ENCODE measurements at places on chromosomes 16 and 17. TPM values are rescaled to one million over a fixed set of nuclear protein-coding genes. Genes with fewer than 3 reads are reported as not detected.

KRTAP9-8 gene
- not detected for total RNA-seq

IGSF6 gene
- total RNA-seq: 0.91 TPM

DNA sequence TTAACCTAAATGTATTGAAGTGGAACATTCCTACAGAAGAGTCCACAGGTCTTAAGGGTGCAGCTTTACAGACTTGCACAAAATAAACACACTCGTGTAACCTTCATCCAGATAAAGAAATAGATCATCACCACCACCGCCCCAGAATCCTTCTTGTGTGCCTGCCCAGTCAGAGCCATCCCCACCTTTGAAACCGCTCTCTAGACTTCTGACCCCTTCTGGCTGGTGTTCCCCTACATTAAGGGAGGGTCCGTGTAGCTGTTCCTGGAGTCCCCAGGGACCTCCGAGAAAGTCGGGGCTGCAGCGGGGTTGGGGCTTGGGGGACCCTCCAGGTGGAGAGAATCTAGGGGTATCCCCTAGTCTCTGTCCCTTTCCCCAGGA, 9.4 kb downstream of the TBX4 start:
- H3K4me3 ChIP-seq: no peak overlapping the region
- H3K36me3 ChIP-seq: no peaks in the 10 kb centered on the region
- no peaks in the 10 kb centered on the region for H3K27me3 ChIP-seq
- H3K27ac ChIP-seq: no peak overlapping the region
- H3K4me1 ChIP-seq: peaks cover 3% of the 10 kb centered on the region

HMOX2 gene
- 26.9 TPM for total RNA-seq

CPHXL2 gene
- not detected for total RNA-seq

GRCh38 chr17:4229627-4230541, 33.9 kb downstream of the ANKFY1 start:
- peak; percentile 71 for DNase-seq
- H3K27me3 ChIP-seq: no peaks in the 10 kb centered on the region
- H3K36me3 ChIP-seq: no peaks in the 10 kb centered on the region
- H3K4me3 ChIP-seq: no peak overlapping the region

DNA sequence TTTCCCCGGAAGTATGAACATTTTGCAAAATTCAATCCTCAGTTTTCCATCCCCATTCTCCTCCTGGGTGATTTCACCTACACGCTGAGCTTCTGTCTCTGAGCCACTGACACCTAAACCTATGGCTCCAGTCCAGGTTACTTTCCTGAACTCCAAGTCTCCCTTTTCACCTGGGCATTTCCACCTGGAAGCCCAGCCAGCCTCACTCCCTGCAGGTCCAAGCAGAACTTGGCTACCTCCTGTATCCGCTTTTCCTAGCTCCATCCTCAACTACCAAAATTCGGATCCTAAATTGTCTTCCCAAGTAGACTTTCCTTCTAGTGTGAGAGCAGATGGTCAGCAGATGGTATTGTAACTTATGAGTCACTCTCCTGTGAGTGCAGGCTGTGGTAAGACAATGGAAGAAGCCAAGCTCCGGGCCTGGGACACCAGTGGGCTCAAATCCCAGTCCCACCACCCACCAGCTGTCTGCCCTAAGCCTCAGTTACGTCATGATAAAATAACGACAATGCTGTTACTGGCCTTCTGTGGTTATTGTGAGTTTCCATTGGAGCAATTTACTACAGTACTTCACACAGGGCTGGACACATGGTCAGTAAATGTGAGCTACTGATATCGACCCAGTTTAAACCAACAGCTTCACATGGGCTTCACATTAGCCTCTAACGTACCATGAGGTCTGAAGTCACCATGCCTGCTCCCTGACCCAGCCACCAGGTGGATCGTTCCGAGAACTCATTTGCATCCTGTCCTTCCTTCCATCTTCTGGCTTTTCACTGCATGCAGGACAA, 33.3 kb downstream of the PECAM1 start:
- DNase-seq: no peak
- H3K36me3 ChIP-seq: no peaks in the 10 kb centered on the region
- no peak overlapping the region for H3K4me3 ChIP-seq
- H3K27ac ChIP-seq: no peak overlapping the region
- no peaks in the 10 kb centered on the region for H3K27me3 ChIP-seq

GRCh38 chr16:87580855-87581261, 21.4 kb upstream of the JPH3 start:
- H3K27me3 ChIP-seq: no peaks in the 10 kb centered on the region
- H3K4me3 ChIP-seq: no peak overlapping the region
- peak; percentile 56 for DNase-seq
- peaks cover 20% of the 10 kb centered on the region for H3K4me1 ChIP-seq
- no peak overlapping the region for H3K27ac ChIP-seq
- H3K36me3 ChIP-seq: no peaks in the 10 kb centered on the region

FBXL20 gene
- total RNA-seq: 18.5 TPM

DNA sequence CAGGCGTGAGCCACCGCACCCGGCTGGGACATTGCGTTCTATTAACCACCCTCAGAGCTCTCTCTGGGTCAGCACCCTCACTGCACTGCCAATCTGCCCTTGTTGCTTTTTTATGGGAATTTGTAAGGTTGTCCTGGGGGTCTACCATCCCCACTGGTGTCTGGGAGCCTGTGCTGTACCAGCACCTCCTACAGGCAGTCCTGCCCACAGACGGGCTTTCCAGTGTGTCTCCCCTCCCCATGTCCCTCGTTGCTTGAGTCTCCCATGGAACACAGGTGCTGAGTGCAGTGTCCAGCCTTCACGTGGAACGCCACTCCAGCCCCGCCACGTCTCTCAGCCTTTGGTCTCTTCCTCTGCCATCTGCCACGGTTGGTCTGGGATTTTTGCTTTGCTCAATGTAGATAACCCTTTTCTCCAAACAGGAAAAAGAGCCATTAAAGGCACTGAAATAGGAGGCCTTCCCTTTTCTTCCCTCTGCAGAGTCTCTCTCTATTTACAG, 68.0 kb upstream of the CBX4 start:
- no peaks in the 10 kb centered on the region for H3K36me3 ChIP-seq
- H3K4me1 ChIP-seq: no peaks in the 10 kb centered on the region
- no peak for DNase-seq
- H3K27me3 ChIP-seq: no peaks in the 10 kb centered on the region
- H3K27ac ChIP-seq: no peak overlapping the region

All from ovary (tissue), 10 donors.